ENCODE measurements at places on chromosomes 16 and 17.
A peak's percentile ranks its signal among the peaks of the same experiment; 100 is the strongest.

- DNase-seq, result peak; percentile 85
These were observed 6.0 kb downstream of the ERBB2 start for GRCh38 chr17:39705786-39706348.

- no peak for DNase-seq
These were observed 37.0 kb upstream of the AKAP1 start for GRCh38 chr17:57048096-57048495.

- DNase-seq, result no peak
These were observed 53.4 kb downstream of the NUP93 start for GRCh38 chr16:56783344-56783743.

DNA sequence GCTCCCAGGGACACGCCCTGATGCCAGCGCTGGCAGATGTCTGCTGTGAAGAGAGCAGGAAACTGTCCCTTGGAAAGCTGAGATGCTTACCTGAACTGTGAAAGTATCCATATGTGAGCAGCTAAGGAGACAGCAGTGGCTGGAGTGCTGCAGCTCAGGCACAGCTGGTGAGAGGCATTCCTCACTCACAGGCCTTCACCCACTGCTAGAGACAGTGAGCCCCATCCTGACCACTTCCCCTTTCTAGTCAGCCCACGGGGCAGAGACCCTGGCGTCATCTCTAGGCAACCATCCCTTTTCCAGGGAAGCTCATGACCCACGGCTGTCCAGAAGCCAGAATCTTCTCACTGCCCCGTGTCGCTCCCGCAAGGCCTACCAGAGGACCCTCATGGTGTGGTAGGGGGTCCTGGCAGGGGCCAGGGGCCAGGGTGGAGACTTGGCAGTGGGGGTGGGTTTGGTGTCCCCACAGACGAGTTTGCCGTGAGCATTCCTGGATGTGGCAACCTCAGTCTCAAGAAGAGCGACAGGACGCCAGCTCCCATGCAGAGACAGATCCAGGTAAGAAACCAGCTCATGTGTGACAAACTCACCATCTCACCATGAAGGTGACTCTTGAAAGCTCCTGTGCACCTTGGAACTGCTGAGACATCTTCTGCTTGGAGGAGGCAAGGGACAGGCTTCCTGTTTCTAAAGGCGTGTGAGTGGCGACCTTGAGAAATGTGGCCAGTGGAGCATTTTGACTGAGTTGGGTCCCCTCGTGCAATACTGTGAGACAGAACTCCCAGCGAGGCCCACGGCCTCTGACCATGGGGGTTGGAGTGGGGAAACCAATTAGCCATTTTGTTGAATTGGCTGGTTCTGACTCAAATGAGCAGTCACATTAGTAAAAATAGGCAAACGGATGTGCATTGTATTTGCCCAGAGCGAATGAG, at the start of gene SCIMP:
Gene SCIMP, minus strand, starts transcription at position 216 of the 932 bp plus-strand sequence. Its CDS starts 105 bp downstream, at position 111.
- no peak for DNase-seq

DNA sequence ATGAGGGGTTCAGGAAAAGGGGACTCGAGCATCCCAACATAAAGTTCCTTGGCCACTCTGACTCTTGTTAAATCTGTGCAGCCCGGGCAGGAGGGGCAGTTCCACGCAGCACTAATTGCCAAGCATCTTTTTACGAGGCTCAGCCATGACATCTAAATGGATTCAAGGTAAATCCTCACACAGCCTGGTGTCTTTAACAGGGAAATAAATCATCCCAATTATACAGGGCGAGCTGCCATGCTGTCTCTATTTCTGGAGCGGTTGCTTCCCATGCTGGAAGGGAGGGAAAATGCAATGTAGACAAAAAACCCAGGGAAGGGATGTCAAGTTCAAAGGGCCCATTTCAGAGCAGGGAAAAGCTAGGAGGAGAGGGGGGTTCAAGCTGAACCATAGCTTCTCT, 110.0 kb downstream of the GAS7 start:
- no peak for DNase-seq

GRCh38 chr17:27906623-27907022, 13.5 kb upstream of the LYRM9 start:
- DNase-seq, result no peak

DNA sequence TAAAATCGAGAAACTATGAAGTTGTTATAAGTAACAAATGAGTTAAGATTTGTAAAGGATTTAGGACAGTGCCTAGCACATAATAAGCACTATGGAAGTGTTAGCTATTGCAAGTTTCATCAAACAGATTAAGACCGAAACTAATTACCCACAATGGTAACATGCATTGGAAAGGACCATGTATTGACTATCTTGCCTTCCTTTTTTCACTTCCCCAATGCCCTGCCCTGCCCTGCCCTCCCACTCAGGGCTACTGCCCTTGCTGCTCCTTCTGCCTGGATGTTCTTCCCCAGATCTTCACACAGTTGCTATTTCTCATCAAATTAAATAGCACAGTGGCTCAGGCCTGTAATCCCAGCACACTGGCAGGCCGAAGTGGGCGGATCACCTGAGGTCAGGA, 202.1 kb upstream of the PSMD7 start:
- DNase-seq, result no peak

GRCh38 chr16:14003074-14003570, 68.0 kb upstream of the MRTFB start:
- peak; percentile 75 for DNase-seq

- no peak for DNase-seq
These were observed 234.0 kb downstream of the MSI2 start for GRCh38 chr17:57490111-57490845.

GRCh38 chr16:77540646-77541045, 105.8 kb upstream of the ADAMTS18 start:
- DNase-seq, result no peak

All from RWPE1 (cell line).